ENCODE measurements at places on chromosomes 2 and 18. TPM values are rescaled to one million over a fixed set of nuclear protein-coding genes. Genes with fewer than 3 reads are reported as not detected.

Gene CYS1
- total RNA-seq, result 4.8 TPM

Gene FTCDNL1
- 1.9 TPM for total RNA-seq

Gene SCYGR4
- not detected for total RNA-seq

DNA sequence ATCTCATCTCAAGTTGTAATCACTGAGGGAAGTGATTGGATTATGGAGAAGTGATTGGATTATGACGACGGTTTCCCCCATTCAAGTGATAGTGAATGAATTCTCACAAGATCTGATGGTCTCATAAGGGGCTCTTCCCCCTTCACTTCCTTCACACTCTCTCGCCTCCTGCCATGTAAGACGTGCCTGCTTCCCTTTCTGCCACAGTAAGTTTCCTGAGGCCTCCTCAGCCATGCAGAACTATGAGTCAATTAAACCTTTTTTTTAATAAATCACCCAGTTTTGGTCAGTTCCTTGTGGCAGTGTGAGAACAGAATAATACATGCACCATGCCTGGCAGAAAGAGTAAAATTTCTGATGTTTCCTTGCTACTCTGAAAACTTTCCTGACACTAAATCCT is 36.6 kb downstream of the CEP68 start:
- H3K27ac ChIP-seq, result peak overlapping the region; percentile 56
- no peaks in the 10 kb centered on the region for H3K4me1 ChIP-seq
- no peak overlapping the region for H3K4me3 ChIP-seq
- no peaks in the 10 kb centered on the region for H3K27me3 ChIP-seq

Gene LRRTM4
- total RNA-seq, result not detected

Gene TCF23
- not detected for total RNA-seq

DNA sequence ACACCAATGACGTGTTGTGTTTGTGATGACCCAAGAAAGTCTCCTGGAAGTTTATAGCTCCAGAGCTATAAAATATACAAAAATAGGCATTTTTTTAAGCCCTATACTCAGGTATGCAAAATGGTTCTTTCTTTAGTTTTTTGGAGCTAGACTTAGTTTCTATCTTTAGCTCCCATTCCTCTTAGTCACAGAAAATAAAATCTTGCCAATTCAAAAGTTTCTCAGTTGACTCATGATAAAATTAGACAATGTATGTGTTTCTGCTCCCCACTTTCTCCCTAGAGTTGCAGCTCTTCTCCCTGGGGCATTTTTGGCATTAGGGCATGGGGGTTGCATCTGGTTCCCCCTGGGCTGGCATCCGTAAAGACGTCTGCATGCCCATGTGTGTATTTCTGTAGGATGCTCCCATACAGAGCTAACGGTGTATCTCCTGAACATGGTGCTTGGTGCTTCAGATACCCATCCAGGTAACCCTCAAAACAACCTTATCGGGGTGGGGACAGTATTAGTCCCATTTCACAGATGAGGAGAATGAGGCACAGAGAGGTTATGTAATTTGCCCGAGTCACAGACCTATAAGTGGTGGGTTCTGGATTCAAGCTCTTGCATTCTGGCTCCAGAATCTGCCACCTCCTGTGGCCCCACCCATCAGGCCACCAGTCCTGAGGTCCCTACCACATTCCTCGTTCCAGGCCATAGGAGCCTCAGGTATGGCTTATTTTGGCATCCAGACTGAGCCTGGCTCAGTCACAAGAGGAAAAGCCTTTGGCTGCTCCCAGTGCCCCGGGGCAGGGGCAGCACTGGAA is 43.1 kb upstream of the ASAP2 start:
- no peak overlapping the region for H3K4me3 ChIP-seq
- H3K27ac ChIP-seq, result no peak overlapping the region
- DNase-seq, result no peak
- H3K4me1 ChIP-seq, result peaks cover 24% of the 10 kb centered on the region

Gene MAP4K3
- 30.7 TPM for total RNA-seq

Gene NPAS2
- total RNA-seq, result 157 TPM

GRCh38 chr2:191748059-191748461 is 70.1 kb downstream of the NABP1 start:
- H3K4me3 ChIP-seq, result no peak overlapping the region
- no peaks in the 10 kb centered on the region for H3K36me3 ChIP-seq
- no peak for DNase-seq

DNA sequence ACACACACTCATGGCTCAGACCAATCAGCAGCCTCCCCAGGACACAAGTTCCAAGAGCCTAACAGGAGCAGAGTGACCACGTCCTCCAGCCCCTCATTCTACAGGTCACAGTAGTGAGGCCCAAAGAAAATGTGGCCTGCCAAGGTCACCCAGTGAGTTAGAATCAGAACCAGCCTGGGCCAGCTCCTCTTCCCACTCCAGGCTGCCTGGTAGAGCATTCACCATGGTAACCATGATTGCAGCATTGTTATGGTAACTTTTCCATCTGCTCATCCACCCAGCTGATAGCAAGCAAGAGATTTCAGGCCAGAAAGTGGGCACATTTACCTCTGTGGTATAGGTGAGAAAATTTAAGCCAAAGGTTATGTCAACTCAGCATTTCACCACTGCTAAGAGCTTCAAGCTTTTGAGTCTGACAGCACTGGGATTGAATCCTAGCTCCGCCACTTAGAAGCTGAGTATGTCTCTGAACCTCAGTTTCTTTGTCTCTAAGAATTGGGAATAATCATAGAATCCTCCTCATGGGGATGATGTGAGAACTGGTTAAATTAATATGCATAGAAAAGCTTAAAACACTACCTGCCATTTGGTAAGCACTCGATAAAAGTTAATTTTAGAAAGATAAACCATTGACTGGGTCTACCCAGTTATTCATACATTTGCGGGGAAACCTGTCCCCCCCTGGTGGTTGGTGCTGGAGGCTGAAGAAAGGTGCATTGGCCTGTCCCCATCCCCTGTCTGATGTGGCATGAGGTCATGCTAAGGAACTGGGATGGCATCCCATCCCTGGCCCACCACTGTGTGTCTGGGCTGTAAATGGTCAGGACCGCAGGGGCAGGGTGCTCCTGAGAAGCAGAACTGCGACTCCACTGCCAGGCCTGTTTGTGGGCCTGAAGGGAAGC is 181.5 kb downstream of the KLHL29 start:
- DNase-seq, result peak; percentile 54
- no peak overlapping the region for H3K4me3 ChIP-seq
- H3K27me3 ChIP-seq, result no peaks in the 10 kb centered on the region
- H3K27ac ChIP-seq, result no peak overlapping the region

- peaks cover 17% of the 10 kb centered on the region for H3K36me3 ChIP-seq
- H3K27ac ChIP-seq, result no peak overlapping the region
- H3K4me3 ChIP-seq, result no peak overlapping the region
- no peaks in the 10 kb centered on the region for H3K27me3 ChIP-seq
- DNase-seq, result no peak
Measured at GRCh38 chr18:47863041-47863440, 67.4 kb downstream of the SMAD2 start.

GRCh38 chr2:96404446-96405373 is 69.1 kb downstream of the NCAPH start:
- no peak for DNase-seq
- no peak overlapping the region for H3K4me3 ChIP-seq
- H3K4me1 ChIP-seq, result peaks cover 29% of the 10 kb centered on the region
- H3K27ac ChIP-seq, result no peak overlapping the region

- no peaks in the 10 kb centered on the region for H3K27me3 ChIP-seq
- DNase-seq, result no peak
- no peaks in the 10 kb centered on the region for H3K4me1 ChIP-seq
Measured at GRCh38 chr18:43364535-43364934, 87.2 kb upstream of the SYT4 start.

Gene MYOM1
- 20.4 TPM for total RNA-seq

Gene RBM44
- 1.0 TPM for total RNA-seq

GRCh38 chr2:212929971-212930370 is 221.4 kb downstream of the IKZF2 start:
- DNase-seq, result no peak
- H3K4me1 ChIP-seq, result no peaks in the 10 kb centered on the region
- H3K36me3 ChIP-seq, result no peaks in the 10 kb centered on the region
- no peak overlapping the region for H3K4me3 ChIP-seq
- H3K27ac ChIP-seq, result no peak overlapping the region
- H3K27me3 ChIP-seq, result no peaks in the 10 kb centered on the region

DNA sequence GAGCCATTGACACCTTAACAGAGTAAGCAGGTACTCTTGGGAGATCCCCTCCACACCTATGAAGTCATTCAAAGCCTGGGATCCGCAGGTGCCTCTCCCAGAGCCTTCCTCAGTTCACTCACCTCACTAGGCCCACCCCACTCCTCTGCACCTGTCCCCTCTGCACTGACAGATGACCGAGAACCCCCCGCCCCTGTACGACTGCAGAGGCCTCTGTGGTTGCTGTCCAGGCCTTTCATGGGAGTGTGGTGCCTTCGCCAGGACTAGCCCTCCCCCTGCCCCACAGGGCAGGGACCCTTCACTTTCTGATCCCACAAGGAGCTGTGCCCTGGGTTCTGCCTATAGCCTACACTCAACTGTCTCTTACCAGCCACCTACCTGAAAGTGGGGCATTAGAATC is 238.5 kb downstream of the ZBTB7C start:
- peaks cover 7% of the 10 kb centered on the region for H3K4me1 ChIP-seq
- H3K4me3 ChIP-seq, result no peak overlapping the region
- H3K27me3 ChIP-seq, result peaks cover 99% of the 10 kb centered on the region

DNA sequence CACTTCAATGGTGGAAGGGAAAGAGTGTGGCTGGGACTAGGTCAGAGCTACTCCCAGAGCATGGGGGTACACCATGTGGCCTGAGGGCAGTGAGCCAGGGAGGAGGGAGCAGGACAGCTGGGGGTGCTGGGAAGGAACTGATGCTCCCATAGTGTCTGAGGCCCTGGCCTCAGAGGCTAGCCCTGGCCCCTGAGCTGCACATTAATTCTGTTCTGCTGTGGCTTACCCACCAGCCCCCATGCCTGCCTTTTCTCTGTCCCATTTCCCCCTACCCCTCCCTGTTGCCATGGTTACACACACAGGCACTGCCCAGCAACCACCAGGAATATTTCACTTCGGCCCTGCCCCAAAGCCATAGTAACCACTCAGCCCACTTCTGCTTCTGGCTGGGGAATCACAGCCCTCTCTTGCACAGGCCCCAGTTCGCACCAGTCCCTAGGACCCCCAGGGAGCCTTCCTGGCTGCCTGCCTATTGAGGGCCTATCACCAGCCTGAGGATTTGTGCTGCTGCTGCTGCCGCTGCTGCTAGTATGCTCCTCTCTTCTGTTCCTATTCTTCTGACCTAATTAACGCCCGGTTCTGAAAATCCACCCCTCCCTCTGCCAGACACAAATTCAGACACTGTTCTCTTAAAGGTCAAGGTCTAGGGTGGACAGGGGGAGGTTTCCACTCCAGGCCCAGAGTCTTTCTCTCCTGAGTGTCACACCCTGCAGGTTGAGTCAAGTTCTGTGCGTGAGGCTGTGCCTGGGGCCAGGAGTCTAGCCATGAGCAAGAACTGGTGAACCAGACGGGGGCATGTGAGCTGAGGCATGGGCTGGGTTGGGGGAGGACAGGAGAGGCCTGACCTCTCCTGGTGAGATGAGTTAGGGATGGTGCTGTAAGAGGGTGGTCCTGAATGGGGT is 87.1 kb upstream of the MCFD2 start:
- no peak overlapping the region for H3K4me3 ChIP-seq
- no peak overlapping the region for H3K27ac ChIP-seq
- peak; percentile 12 for DNase-seq

DNA sequence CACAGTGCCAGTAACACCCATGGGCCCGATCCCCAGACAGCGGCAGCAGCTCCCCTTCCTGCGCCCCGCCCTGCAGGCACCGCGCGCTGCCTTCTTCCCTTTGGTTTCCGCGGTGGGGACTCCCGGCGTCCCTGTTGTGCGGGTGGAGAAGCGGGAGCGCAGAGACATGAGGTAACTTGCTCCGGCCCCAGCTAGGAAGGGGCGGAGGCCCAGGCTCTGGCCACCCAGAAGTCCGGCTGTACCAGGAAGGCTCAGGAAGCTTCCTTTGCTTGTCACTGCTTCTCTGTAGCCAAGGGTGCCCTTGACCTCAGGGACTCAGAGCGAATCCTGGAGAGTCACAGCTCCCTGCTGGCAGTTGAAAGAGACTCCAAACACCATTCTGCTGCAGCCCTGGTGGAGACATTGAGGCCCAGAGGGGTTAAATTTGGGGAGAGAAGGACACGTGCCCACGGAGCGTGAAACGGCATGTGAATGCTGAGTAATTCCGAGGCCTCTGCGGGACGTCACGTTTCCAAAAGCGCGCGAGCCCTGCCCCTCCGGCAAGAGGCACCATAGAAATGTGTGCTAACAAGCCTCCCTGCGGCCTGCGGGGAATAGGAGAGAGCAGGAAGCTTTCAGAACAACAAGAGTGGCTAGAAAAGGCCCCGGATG is 6.7 kb upstream of the ADCY3 start:
- H3K27ac ChIP-seq, result no peak overlapping the region
- H3K4me1 ChIP-seq, result no peaks in the 10 kb centered on the region
- no peak for DNase-seq
- peak overlapping the region; percentile 50 for H3K4me3 ChIP-seq

Gene PLCD4
- 0.95 TPM for total RNA-seq

DNA sequence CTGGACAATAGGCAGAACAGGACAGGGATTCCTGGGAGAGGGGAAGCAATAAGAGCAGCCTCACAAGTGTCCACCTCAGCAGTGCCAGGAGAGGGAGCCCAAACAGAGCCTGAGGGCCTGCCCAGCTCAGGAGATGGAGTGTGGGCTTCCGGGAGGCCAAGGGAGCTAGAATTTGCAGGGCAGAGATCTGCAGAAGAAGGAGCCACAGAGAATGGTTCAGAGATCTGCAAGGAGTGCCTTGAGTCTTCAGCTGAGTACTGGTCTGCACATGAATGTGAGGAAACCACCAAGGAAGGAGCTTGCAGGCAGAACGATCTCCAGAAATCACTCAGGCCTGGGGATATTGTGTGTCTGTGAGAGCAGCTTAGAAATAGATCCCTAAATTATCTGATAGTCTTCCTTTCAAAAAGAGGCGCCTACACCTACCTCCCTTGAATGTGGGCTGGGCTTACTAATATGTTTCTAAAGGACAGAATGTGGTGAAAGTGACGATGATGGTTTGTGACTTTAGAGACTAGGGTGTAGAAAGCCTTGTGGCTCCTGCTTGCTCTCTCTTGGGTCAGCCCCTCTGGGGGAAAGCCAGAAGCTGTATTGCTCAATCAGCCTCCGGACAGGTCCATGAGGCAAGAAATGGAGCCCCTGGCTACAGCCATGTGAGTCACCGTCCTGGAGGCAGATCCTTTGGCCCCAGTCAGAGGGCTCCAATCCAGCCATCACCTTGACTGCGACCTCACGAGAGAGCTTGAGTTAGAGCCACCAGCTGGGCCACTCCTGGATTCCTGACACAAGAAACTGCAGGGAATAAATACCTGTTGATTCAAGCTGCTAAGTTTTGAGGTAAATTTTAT is 7.6 kb upstream of the LPIN1 start:
- peak overlapping the region; percentile 43 for H3K4me3 ChIP-seq
- peak; percentile 78 for DNase-seq
- no peaks in the 10 kb centered on the region for H3K27me3 ChIP-seq
- H3K4me1 ChIP-seq, result peaks cover 33% of the 10 kb centered on the region
- peaks cover 9% of the 10 kb centered on the region for H3K36me3 ChIP-seq

GRCh38 chr2:104976603-104977120 is 61.2 kb upstream of the MRPS9 start:
- H3K27ac ChIP-seq, result no peak overlapping the region
- peaks cover 18% of the 10 kb centered on the region for H3K27me3 ChIP-seq
- no peaks in the 10 kb centered on the region for H3K4me1 ChIP-seq
- H3K4me3 ChIP-seq, result no peak overlapping the region

Gene KLHL14
- 0.07 TPM for total RNA-seq
